ENCODE measurements at places on chromosomes 3 and 15. TPM values are rescaled to one million over a fixed set of nuclear protein-coding genes. Genes with fewer than 3 reads are reported as not detected.

DNA sequence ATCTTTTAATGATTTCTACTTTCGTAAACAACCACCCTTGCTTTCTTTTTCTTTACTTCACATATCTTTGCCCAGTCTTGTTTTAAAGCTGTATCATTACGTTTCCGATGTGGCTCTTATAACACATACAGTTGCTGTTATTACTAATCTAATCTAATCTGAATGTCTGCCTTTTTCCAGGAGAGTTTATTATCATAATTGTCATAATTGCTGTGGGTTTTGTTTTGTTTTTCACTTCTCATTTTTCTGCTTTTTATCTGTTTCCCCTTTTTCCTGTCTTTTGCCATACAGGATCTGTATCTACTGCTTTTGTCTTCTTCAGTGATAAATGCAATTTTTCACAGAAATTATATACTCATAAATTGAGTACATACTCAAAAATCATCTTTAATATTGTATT, 24.9 kb downstream of the HACL1 start:
- DNase-seq: no peak

Gene IL12A
- 0.47 TPM for total RNA-seq

DNA sequence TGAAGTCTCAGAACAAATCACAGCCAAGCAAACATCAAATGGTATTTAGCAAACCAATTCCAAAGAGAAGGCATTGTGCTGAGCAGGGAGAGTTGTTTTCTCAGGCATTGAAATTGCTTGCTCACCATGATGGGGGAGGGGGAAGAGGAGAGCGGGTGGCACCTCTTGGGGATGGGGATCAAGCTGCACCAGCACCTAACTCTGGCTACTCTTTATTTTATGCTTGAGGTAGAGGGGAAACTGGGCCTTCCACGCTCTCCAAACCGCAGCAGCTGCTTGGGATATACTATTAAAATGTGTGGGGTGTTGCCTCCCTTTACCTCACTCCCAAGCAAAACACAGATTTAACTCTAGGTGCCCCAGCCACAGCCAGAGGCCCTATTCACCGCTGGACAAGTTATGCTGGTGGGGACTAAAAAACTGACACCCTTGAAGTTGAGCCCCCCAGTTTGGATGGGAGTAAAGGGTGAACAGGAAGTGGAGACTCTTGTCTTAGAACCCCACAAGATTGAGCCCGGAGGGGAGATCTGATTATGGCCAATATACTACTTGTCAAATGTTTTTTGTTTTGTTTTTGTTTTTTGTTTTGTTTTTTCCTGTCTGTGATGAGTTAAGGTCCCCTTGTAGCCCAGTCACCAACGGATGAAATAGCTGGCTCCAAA, 5.0 kb upstream of the FOXB1 start:
- DNase-seq: no peak

DNA sequence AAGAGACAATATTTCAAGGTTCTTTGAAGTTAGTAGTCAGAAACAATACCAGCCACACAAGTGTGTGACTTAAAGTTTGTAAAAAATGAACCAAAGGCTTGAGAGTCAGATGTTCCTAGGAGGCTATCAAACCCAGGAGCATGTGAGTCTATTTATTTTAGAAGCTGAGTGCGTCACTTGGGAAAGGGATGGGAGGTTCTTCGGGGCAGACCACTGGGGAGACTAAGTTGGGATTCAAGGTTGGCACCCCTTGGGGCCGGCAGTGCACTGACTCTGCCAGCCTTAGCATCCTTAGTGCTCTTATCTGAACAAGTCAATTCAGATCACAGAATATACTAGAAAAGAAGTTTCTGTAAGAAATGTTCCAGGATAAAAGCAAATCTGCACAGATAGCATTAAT, 50.1 kb upstream of the POLR2M start:
- no peak for DNase-seq

Gene CHRNA3
- 0.31 TPM for total RNA-seq

Gene CDHR4
- not detected for total RNA-seq

DNA sequence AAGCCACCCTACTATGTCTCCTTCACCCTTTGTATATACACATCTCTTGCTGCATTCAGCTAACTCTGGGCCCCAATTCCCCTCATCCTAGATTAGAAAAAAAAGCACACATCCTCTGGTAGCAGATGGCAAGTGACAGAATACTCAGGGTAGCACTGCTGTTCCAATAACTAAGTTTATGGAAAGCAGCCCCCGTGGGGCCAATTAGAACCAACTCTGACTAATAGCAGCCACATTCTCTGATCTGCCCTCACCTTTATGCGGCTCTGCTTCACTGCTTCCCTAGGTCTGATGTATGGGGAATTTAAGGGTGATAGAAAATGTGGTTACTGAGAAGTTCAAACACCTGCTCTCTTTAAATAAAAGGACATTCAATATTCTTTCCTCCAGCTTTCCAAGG, 74.9 kb upstream of the SETMAR start:
- DNase-seq: no peak

All from occipital lobe (tissue), 3 donors.